AG04449 (cell line): ENCODE measurements at places on chromosomes 7 and 10.

GRCh38 chr7:37541810-37542443, 93.3 kb upstream of the ELMO1 start:
- DNase-seq: no peak

- DNase-seq: no peak
Observed at GRCh38 chr7:41326616-41327015, 376.3 kb downstream of the INHBA start.

DNA sequence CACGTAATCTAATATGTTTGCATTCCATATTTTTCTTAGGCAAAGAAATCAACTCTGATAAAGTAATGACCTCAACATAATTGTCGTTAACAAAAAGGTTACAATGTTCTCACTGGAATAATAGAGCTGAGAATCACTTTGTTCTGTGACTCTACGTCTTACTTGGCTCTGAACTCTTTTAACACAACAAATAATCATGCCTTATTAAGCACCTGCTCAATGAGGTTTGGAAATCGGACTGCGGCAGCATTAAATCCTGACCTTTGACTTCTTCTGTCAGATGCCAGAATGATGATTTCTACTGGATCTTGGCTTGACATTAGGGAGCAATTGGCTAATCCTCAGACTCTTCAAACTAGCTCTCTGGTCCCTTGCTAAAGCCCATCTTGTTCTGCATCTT, 233.6 kb downstream of the SEMA3D start:
- DNase-seq: no peak

DNA sequence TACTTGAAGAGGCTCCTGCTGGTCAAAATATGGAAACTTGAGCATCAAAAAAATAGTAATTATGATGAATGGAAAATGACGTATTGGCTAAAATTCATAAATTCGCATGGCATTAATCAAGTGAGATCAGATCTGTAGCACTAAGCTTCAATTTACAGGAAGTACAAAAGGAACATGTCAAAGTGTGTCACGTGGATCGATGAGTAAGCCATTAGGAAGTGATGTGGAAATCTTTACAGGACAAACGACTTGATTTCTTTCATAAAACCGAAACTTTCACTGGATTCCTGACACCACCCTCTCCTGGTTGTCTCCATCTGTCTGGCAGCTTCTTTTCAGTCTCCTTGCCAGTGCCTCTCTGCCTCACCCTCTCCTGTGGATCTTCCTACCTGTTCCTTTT, 25.8 kb downstream of the AKR1C8 start:
- DNase-seq: no peak

DNA sequence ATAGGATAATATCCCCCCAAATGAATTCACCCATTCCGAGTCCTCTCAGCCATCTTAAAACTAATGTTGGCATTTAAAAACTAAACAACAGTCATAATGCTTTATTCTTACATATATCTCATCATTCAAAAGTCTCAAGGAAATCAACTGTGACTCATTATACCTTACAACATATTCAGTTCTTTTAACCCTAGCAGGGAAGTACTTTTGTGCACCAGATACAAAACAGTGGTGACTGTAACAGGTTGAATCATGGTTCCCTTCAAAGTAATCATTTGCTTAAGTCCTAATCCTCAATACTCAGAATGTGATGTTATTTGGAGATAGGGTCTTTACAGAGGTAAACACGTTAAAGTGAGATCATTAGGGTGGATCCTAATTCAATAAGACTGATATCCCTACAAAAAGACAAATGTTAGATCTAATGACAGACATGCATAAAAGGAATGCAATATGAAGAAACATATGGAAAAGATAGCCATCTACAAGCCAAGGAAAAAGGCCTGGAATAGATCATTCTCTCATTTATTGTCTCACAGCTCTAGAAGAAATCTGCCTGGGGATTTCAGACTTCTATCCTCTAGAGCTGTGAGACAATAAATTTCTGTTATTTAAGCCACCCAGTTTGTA, 42.3 kb downstream of the RELN start:
- DNase-seq: no peak

DNA sequence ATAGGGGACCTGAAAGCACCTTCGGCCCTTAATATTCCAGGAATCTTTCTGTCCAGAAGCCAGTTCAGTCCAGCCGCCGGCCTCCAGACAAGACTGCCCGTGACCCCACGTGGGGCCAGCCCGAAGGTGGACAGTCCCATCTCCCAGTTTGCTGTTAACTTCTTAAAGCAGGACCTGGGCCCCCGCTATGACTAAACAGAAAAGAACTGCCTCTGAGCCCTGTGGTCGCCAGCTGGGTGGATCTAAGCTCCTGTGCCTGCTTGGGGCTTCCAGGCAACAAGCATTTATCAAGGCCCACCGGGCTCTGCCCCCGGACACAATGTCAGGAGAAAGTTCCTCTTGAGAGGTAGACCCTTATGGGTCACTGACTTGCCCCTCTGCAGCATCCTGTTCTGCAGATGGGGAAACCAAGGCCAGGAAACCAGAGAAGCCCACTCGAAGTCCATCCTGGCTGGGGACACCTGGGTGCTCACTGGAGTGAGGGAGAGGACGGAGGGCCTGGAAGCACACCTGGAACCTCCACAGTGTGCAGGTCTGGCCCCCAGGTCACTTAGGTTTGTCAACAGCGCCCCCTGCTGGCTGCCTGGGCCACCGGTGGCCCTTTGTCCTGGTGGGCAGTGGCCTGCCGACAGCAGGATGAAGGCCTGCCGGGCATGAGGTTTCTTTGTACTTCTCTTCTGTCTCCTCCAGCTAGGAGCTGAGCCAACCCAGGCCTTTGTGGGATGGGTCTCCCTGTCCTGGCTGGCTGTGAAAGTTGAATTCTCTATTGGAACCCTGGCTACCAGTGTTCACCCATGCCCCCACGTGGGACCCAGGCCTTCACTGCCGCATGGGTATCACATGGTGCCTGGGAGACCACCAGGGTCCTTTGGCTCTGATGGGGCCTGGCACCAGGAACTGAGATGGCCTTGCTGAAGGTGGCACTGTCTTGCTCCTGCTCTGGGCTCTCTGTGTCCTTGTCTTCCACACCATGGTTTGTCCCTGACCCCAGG, 128.0 kb downstream of the ZMIZ1 start:
- DNase-seq: no peak

DNA sequence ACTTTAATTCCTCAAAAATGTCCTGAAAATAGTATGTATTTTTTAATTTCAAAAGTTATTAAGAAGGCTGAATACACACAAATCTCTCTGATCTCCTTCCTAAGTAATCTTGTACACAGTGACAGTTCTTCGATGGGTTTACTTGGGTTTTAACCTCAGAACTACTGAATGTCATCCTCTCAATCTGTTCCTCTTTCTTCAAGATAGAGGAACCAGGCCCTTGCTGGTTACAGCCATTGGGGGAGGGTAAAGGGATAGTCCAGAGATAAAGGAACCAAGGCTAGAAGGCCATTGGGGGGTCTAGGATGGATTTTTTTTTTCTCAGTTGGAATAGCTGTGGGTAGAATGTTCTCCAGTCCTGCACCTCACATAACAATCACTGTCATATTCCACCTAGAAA, 224.9 kb downstream of the SKIDA1 start:
- DNase-seq: no peak

DNA sequence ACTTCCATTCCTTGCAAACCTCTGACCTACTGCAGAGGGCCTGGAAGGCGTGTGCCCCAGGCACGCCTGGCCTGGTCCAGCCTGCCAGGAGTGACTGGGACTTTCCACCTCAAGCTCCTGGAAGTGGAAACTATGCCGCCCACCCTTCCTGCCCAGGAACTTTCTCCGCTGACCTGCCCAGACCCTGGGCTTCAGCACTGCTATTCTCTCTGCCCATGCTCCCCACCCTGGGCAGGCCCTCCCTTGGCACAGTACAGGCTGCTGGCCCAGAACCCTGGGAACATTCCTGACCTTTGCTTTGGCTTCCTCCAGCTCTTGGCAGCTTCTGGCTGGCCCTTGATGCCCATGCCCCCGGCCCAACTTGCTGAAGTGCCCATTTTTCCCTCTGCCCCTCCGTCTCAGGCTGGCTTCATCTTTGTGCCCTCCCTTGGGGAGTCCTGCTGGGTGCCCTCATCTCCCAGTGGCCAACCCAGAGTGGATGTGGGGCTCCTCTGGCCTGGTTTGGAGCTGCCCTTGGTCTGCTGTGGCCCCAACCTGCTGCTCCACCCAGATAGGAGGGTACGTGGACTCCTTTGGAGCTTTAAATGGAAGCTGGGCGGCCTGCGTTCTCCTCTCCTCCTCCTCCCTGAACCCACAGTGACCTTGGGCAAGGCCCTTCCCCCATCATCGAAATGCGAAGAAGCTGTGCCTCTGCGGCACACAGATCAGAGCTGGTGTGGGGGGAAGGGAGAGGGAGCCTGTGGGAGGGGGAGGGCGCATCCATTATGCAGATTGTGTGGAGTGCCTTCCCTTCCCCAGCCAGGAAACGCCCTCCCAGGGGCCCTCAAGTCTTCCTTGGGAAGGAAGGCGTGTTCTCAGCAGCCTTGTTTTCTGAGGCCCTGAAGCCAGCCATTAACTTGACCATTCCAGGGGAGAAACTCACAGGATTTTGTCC, 3.4 kb downstream of the MMRN2 start:
- DNase-seq: no peak

GRCh38 chr10:108471420-108471819, 1306.9 kb upstream of the SORCS1 start:
- DNase-seq: no peak

- no peak for DNase-seq
Observed at GRCh38 chr7:41252957-41253356, 449.9 kb downstream of the INHBA start.

- no peak for DNase-seq
Observed at GRCh38 chr7:30351286-30351685, 66.9 kb downstream of the ZNRF2 start.

DNA sequence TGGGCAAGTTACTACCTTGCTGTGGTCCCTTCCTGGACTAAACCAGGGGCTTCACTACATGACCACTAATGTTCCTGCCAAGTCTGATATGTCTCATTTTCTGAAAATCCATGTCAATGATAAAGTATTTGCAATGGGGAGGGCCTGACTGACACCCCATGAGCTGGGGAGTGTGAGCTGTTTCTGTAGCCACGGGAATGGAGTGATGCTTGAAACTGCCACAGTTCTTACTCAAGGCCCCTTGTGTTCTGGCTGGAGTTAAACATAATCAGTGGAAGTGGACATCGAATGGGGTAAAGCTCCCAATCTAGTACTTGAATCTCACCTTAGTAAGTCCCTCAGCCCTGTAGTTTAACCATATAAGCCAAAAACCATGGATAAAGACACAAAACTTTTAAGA, 61.9 kb upstream of the PDLIM1 start:
- DNase-seq: no peak

DNA sequence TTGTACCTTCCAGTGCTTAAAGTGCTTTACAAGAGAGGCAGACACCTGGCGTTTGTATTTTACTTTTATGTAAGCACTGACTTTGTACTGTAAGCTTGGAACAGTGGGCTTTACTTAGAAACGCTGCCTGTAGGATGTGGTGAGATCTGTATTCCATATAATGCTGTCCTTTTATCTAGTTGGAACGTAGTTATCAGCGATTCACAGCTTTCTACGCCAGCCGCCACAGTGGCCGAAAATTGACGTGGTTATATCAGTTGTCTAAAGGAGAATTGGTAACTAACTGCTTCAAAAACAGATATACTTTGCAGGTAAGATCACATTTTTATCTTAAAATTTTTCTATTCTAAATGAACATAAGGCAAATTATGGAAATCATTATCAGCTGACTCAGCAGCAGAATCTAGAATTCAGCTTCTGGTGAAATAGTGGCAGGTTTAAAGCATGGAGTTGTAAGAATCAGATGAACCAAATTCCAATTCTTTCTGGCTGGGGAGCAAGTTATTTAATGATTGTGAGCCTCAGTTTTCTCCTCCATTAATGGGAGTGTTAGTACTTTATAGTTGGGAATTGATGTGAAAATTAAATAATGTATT, 91.5 kb downstream of the CUL1 start:
- no peak for DNase-seq

GRCh38 chr7:144787127-144787526, 48.7 kb downstream of the TPK1 start:
- DNase-seq: no peak

- no peak for DNase-seq
Observed at GRCh38 chr10:80410122-80410521, 1.8 kb downstream of the PRXL2A start.

DNA sequence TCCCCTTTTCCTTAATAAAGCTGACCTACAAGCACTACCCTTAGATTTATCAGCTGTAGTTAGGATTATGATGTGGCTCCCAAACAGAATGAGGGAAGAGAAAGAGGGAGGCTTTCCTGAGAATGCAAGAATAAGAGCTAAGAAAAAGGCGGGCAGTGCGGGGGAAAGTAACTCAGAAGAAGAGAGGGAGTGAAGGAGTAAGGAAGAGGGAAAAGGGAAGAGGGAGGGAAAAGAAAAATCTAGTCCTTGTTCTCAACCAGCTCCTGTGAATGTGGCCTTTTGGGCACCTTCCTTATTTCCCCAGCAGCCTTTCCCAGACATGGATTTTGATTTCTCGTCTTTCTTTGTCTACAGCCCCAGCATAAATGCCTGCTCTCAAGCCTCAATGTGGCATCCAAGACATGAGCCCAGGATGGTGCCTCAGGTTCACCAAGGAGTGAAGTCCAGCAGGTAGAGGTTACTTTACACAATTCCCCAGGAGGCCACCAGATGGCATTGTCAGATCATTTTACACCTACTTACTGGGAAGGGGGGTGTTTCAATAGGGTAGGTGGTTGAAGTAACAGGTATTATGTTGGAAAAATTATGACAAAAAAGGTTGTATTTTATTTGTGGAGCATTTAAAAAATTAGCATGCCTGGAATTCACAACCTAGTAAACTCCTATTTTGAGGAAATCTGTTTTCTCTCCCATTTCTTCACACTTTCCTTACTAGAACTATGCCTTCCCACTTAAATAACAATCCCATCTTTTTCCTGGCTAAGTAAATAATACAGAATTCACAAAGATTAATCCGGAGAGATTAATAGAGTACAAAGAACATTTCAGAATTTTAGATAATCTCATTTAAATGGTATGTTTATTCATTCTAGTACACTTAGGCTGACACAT, 106.5 kb downstream of the HTR7 start:
- DNase-seq: no peak

- DNase-seq: no peak
Observed at GRCh38 chr10:25811052-25811685, 122.9 kb upstream of the MYO3A start.

- DNase-seq: no peak
Observed at GRCh38 chr10:11958956-11959355, 83.7 kb downstream of the UPF2 start.

DNA sequence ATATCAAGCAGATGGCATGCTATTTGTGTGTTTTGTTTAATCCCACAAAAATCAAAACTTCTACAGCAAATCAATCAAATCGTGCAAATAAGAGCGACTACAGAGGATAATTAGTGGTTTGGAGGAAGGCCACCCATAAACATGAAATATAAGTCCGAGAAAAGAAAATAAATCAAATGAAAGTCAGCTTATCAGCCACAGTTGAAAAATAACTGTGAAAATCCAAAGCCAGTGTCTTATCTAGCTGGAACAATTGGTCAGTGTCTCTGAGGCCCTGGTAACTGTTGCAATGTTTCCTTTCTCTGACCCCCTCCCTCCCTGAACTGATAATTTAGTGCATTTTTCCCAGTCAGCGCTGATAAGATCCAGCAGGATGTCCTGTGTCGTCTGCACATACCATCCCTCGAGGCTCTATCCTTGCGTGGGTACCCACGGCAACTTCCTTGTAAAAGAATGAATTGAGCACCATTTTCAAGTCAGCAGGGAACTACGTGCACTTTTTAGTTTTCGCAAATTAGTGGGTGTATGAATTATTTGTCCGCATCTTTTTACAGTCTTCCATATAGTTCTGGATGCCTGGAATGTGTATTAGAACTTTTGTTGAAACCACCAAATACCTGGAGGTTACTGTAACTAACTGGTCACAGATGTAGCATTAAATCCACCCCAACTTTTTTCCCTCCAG, 10.8 kb upstream of the JCAD start:
- DNase-seq: peak; percentile 67

- no peak for DNase-seq
Observed at GRCh38 chr10:69756279-69756678, 45.4 kb upstream of the COL13A1 start.
